Hepatocyte (in vitro differentiated cells): ENCODE measurements at places on chromosomes 1 and 21. TPM values are rescaled to one million over a fixed set of nuclear protein-coding genes. Genes with fewer than 3 reads are reported as not detected.

DNA sequence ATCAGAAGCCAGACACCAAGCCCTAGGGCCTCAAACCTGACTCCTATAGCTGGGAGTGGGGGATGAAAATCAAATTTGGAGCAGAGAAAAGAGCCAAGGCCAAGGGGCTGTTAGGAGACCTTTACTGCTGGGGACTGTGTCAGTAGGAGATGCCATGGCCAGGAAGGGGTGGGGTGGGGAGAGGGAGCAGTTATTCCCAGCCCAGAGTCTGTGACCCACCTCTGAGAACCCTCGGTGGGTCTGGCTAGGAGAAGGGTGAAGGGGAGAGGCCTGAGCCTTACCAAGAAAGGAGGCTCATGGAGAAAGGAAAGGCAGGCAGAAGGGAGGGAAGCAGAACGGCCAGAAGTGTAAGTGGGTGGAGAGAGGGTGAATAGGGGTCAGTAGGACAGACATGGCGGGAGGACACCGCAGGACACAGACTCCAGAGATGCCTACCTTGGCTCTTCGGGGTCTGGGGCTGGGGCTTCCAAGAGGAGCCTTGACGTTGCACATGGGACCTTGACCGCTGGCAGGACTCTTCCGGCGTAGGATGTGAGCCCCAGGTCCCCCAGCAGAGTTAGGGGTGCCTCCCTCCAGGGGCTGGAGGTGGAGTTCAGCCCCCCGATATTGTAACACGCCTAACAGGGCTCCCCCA is 1.2 kb downstream of the ADAMTS4 start:
- DNase-seq: no peak
- no peak overlapping the region for H3K4me3 ChIP-seq
- peaks cover 35% of the 10 kb centered on the region for H3K4me1 ChIP-seq
- peak overlapping the region; percentile 96 for H3K27ac ChIP-seq

- no peaks in the 10 kb centered on the region for H3K27me3 ChIP-seq
These were observed 63.5 kb upstream of the BMP8A start for GRCh38 chr1:39427912-39428311.

DNA sequence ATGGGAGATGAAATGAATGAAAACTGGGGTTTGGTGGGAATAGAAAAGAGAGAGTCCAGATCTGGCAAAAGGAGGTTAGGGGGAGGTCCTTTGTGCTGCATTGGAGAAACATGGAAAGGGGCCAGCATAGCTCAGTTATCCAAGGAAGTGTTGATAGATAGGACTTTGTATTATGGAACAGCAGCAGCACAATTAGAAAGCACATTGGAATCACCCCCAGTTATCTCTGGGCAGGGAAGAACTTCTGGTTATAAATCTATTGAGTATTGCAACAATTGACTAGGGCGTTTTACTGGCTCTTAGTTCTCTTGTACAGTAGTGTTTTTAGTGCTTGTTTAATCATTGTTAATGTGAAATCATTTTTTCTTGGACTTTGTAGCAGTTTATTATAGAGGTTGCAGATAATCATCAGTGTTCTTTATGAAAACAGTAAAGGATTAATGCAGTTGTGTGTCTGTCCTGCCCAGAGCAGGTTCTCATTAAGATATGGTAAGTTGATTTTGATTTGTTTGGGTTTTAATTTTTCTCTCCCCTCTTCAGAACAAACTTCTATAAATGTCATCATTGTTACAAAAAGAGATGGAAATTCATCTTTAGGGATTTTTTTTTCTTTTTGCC is 76.6 kb downstream of the NR5A2 start:
- H3K4me1 ChIP-seq: peaks cover 8% of the 10 kb centered on the region
- no peak for DNase-seq
- peak overlapping the region; percentile 21 for H3K27ac ChIP-seq

DNA sequence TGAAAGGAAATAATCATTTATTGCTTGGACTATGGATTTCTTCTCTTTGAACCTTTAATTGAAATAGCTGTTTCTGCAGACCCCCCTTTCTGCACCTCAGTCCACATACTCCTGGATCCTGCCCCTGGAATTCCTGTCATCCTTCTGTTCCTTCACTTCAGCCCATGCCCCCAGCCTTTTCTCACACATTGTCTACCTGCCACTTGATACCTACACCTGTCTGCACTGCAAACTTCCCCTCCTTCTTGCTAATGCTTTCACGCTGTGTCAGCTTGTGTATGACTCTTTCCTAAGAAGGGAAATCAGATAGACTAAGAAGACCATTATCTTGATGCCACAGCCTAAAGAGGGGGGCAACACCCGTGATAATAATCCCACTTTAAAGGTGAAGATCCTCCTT is 80.3 kb upstream of the EXO1 start:
- no peaks in the 10 kb centered on the region for H3K4me1 ChIP-seq
- no peaks in the 10 kb centered on the region for H3K36me3 ChIP-seq
- H3K27ac ChIP-seq: no peak overlapping the region
- no peak for DNase-seq
- no peak overlapping the region for H3K4me3 ChIP-seq

GRCh38 chr1:187588917-187589316 is 760.2 kb downstream of the PLA2G4A start:
- no peak overlapping the region for H3K4me3 ChIP-seq
- no peaks in the 10 kb centered on the region for H3K27me3 ChIP-seq
- no peak for DNase-seq
- H3K36me3 ChIP-seq: no peaks in the 10 kb centered on the region
- no peak overlapping the region for H3K27ac ChIP-seq

DNA sequence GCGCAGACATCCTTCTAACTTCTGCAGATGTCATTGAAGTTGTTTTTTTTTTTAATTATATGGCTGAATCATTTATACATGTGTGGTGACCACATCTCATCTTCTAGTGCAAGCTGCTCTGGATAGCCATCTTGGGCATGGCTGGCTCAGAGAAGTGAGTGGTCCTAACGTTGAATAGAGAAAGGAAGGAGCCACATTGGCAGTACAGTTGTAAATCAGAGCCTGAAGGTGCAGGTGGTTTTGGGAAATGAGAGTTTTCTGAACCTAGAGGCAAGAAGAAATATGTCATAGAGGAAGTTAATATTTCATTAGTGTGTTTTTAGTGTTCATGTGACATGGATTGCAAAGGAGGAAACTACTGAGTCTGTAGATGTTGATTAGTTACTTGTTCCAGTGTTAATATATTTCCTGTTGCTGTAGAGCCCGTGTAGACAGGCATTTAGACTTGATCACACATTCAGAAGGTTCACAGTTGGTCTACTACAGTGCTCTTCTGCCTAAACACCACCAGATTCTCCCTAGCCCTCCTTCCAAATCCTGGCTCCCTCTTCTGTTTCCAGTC is 163.7 kb downstream of the ROR1 start:
- H3K36me3 ChIP-seq: no peaks in the 10 kb centered on the region
- no peak for DNase-seq
- no peak overlapping the region for H3K4me3 ChIP-seq
- H3K27me3 ChIP-seq: no peaks in the 10 kb centered on the region
- H3K4me1 ChIP-seq: peaks cover 13% of the 10 kb centered on the region

DNA sequence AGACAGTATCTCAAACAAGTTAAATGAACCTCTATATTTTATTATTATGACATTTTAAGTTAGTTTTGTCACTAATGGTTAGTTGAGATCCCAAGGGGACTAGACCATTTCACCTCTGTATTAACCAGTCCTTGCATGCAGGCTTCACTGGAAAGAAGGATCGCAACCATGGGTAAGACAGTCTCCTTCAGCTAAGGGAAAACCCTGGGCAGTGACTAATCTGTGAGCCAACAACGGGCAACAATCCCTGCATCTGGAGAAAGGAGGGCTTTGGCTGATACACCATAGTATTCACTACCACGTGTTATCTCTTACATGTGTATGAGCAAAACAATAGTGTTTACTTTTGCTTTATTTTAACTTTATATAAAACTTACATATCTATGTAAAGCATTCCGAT is 708.8 kb upstream of the CHRM3 start:
- H3K27me3 ChIP-seq: no peaks in the 10 kb centered on the region
- no peaks in the 10 kb centered on the region for H3K4me1 ChIP-seq
- DNase-seq: no peak
- no peak overlapping the region for H3K4me3 ChIP-seq

DNA sequence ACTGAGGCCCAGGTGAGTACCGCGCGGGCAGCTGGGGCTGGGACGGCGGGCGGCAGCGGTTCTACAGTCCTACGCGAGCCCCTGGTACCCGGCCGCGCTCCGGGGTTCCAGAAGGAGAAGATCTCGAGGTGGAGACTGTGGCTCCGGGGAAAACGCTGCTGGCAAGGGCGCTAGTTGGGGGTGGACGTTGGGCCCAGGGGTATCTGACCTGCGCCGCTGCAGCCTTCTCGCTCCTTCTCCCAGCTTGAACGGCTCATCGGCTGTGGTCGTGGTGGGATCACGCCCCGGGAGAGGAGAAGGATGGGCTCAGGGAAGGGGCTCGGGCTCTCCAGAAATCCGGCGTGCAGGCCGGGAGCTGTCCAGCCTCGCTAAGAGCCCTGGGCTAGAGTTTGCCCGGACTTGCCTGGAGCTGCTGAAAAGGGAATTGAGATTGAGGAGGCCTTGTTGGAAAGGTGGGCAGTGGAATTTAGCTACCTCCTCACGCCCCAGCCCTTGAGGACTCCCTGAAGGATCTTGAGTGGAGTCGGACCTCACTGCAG is 1.1 kb upstream of the POU3F1 start:
- H3K4me3 ChIP-seq: no peak overlapping the region
- no peak for DNase-seq
- peaks cover 72% of the 10 kb centered on the region for H3K27me3 ChIP-seq
- no peaks in the 10 kb centered on the region for H3K36me3 ChIP-seq
- peaks cover 14% of the 10 kb centered on the region for H3K4me1 ChIP-seq

DNA sequence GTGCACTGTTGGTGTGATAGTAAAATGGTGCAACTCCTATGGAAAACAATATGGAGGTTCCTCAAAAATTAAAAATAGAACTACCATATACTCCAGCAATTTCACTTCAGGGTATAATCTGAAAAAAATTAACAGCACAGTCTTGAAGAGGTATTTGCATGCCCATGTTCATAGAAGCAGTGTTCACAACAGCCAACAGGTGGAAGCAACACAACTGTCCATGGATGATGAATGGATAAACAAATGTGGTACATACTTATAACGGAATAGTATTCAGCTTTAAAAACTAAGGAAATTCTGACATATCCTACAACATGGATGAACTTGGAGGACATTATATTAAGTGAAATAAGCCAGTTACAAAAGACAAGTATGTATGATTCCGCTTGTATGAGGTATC is 8.2 kb downstream of the TTLL7 start:
- H3K27ac ChIP-seq: no peak overlapping the region
- H3K4me1 ChIP-seq: no peaks in the 10 kb centered on the region
- DNase-seq: no peak

DNA sequence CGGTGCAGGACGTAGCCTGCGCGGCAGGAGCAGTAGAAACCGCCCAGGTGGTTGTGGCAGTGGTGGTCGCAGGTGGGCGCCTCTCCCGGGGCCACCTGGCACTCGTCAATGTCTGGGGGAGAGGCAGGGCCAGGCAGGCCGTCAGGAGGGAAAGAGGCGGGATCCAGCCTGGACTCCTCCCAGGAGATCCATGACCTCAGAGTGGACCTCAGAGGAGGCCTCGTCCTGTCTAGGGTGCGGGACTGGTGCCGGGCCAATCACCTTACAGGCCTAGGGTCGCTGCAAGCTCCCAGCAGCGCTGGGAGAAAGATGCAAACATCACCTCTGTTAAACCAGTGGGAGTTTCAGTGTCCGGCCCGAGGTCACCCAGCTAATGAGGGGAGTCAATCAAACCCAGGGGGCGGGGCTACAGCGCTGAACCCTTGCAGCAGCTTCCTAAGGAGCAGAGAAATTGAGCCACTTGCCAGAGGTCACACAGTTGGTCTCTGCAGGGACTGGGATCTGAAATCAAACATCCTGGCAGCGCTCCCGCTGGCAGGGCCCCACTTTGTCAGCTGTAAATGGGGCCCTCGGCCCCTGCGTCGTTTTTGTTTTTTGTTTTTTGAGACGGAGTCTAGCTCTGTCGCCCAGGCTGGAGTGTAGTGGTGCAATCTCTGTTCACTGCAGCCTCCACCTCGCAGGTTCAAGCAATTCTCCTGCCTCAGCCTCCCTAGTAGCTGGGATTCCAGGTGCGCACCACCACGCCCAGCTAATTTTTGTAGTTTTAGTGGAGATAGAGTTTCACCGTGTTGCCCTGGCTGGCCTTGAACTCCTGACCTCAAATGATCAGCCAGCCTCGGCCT is 1.4 kb downstream of the MASP2 start:
- no peaks in the 10 kb centered on the region for H3K27me3 ChIP-seq
- no peak for DNase-seq
- H3K4me1 ChIP-seq: no peaks in the 10 kb centered on the region
- H3K4me3 ChIP-seq: no peak overlapping the region
- H3K27ac ChIP-seq: no peak overlapping the region

- peak overlapping the region; percentile 47 for H3K4me3 ChIP-seq
- H3K27ac ChIP-seq: peak overlapping the region; percentile 82
- peaks cover 16% of the 10 kb centered on the region for H3K4me1 ChIP-seq
These were observed 956 bp downstream of the CPLANE2 start for GRCh38 chr1:16235944-16236510.

- DNase-seq: peak; percentile 92
- H3K4me1 ChIP-seq: peaks cover 8% of the 10 kb centered on the region
- H3K27ac ChIP-seq: no peak overlapping the region
- peak overlapping the region; percentile 18 for H3K4me3 ChIP-seq
- H3K36me3 ChIP-seq: no peaks in the 10 kb centered on the region
These were observed 63.5 kb upstream of the NFASC start for GRCh38 chr1:204806943-204807687.

- H3K4me3 ChIP-seq: no peak overlapping the region
- no peaks in the 10 kb centered on the region for H3K27me3 ChIP-seq
- H3K36me3 ChIP-seq: no peaks in the 10 kb centered on the region
- peak overlapping the region; percentile 96 for H3K27ac ChIP-seq
These were observed 51.7 kb downstream of the SLC16A1 start for GRCh38 chr1:112904071-112904830.

DNA sequence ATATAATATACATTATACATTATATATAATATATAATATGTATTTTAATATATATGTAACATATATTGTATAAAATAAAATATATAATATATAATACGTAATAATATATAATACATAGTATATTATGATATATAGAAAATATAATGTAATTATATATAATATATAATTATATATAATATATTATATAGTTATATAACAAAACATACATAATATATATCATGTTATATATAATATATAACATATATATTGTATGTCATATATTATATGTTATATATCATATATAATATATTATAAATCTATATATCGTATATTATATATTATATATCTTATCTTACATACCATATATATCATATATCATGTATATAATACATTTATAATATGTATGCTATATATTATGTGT is 248.2 kb upstream of the TPTE start:
- H3K27ac ChIP-seq: no peak overlapping the region
- H3K4me3 ChIP-seq: no peak overlapping the region
- H3K36me3 ChIP-seq: no peaks in the 10 kb centered on the region
- H3K4me1 ChIP-seq: no peaks in the 10 kb centered on the region
- H3K27me3 ChIP-seq: no peaks in the 10 kb centered on the region

Gene RGS8
- total RNA-seq: 0.04 TPM in 1 of 2 replicates, not detected in the other

Gene GSTM3
- total RNA-seq: 297 and 337 TPM in 2 replicates

Gene KIAA1614
- 2.6 and 3.0 TPM in 2 replicates for total RNA-seq

Gene FAM20B
- 26.0 and 37.6 TPM in 2 replicates for total RNA-seq

Gene FCRL4
- not detected in 2 replicates for total RNA-seq

Gene GRHL3
- total RNA-seq: 2.4 and 2.7 TPM in 2 replicates

Gene ARTN
- total RNA-seq: 0.80 TPM in 1 of 2 replicates, not detected in the other
